ENCODE measurements at places on chromosomes 4 and X.
A peak's percentile ranks its signal among the peaks of the same experiment; 100 is the strongest.

DNA sequence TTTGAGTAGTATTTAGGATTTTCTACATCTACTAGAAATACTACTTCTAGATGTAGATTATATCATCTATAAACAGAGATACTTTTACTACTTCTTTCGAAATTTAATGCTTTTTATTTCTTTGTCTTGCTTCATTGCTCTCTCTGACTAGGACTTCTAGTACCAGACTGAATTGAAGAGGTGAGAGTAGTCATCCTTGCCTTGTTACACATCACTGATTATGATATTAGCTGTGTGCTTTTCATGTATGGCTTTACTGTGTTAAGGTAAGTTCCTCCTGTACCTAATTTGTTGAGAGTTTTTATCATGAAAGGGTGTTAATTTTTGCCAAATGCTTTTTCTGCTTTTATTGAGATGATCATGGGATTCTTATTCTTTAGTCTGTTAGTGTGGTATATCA lies 19.6 kb upstream of the IL2 start:
- no peak for DNase-seq

DNA sequence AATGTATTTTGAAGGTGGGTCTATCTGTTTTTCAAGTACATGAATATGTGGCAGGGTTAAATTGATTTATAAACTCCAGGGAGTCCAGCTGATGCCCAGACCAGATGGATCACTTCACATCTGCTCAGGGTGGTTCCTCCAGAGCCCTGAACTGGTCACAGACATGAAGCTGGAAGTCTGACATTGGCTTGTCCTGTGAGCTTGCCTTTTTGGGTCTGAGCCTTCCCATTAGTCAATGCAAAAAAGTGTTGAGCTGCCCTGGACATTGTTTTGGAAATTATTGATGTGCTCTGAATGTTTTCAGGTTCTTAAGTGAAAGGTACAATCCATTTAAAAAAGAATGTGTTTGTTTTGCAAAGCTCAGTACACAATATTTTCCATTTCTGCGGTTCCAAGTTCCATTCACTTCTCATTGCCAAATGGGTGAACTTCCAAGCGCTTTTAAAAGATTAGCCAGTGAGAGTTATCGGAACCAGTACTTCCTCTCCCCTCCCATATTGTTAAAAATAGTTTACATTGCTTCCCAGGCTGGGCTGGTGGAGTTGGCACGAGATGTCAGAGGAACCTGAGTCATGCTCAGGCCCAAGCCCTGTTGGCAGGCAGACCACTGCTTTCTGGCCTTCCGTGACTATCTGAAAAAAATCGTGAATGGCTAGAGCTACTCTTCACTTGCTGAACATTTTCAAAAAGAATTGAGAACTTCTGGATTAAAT lies 52.1 kb downstream of the PDGFRA start:
- DNase-seq = no peak

DNA sequence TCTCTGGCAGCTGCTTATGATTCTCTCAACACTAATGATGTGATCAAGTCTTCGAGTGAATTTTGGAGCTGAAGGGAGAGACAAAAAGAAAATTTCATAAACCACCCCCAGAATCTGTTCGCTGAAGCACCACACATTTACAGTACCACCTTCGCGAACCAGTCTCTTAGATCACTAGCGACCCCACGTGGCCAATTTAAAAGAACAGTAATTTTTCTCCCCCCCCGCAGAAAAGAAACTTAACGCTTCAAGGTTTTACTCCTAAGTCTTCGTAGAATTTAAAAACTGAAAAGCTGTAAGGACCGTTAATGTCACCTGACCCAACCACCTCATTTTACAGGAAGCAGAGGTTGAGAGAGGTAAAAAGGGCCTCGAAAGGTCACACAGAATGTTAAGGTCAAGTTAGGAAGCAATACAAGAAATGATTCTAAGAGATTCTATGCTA lies 187.5 kb downstream of the QDPR start:
- peak; percentile 51 for DNase-seq

DNA sequence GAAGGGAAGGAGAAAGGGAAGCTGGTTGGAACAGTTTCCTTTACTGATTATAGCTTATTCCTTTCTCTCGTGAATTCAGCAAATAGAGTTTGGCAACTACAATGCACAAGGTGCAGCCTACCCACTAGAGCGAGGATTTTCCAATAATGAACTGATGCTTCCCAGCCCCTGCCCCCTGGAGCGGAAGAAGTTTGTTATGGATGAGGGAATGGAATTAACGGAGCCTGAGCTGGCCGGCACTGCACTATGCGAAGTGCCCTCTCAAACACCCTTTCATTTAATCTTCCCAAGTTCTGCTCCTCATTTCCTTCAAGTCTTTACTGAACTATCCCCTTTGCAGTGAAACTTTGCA lies 42.5 kb upstream of the CBR4 start:
- no peak for DNase-seq

DNA sequence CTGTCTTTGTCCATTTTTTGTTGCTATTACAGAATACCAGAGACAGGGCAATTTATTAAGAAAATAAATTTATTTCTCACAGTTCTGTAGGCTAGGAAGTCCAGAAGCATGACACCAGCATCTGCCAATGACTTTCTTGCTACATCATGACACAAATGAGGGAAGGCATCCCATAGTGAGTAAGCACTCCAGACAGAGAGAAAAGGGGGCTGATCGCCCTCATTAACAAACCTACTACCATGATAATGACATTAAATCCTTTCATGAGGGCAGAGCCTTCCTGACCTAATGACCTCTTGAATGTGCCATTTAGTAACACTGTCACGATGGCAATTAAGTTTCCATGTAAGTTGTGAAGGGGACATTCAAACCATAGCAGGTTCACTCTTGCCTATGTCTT lies 20.1 kb downstream of the CCDC149 start:
- DNase-seq = no peak

DNA sequence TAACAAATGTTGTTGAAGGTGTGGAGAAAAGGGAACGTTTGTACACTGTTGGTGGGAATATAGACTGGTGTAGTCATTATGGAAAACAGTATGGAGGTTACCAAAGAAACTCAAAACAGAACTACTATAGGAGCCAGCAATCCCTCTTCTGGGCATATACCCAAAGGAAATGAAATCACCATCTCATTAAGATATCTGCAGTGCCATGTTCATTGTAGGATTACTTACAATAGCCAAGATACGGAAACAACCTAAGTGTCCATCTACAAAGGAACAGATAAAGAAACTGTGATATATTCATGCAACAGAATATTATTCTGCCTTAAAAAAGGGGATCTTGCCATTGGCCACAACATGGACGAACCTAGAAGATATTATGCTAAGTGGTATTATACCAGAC lies 22.2 kb downstream of the APBB2 start:
- DNase-seq = no peak

DNA sequence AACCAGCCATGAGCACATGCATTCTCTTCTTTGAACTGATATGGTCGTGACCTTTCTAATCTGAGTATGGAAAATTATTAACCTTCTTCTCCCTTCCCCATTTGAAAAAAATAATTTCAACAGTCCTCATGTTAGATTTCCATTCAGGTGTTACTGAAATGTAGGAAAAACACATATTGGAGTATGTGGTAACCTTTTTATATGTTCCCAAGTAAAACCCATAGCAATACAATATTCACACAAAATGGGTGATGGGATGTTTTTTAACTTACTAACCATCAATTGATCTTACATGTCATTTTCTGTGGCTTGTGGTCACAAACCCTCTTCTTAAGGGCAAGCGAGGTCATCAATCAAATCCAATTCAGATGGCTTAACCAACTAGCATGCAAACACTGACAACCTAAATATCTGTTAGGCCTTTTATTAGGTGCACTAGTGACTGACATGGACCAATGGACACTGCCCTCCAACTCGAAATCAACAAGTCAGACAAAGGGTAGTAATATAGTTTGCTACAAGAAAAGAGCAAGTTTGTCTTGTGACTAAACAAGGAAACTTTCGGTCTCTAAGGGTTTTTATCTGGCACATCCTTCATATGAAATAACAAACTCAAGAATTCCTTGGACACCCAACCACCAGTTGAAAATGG lies 74.3 kb downstream of the CAMK2D start:
- DNase-seq = no peak

GRCh38 chr4:107858158-107858742 lies 33.5 kb downstream of the SGMS2 start:
- no peak for DNase-seq

DNA sequence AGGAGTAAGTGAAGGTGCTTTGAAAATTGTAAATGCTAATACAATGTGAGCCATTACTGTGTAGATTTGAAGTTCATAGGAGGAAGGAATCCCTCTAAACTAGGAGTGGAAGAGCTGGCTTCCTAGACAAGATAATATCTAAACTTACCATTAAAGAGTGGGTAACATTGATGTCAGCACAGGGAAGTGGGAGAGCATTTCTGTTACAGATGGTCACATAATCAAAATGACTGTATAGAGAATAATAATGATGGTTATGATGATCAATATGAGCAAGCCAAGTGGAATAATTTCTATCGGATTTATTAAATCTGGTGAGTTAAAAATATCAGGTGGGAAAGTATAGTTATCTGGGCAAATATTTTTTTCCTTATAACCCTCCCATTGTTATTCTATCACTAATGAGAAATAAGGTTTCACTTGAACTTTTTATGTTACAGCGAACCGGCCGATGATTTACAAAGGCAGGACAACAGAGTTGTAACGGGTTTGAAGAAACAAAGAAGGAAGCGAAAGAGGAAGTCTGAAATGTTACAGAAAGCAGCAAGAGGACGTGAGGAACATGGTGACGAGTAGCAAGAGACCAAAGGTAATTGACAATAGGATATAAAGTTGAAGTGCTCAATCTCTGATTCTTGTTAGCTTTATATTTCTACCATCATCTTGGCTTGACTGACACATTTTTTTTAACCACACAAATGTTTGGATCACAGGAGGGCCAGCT lies 43.5 kb downstream of the FMR1NB start:
- DNase-seq = no peak

DNA sequence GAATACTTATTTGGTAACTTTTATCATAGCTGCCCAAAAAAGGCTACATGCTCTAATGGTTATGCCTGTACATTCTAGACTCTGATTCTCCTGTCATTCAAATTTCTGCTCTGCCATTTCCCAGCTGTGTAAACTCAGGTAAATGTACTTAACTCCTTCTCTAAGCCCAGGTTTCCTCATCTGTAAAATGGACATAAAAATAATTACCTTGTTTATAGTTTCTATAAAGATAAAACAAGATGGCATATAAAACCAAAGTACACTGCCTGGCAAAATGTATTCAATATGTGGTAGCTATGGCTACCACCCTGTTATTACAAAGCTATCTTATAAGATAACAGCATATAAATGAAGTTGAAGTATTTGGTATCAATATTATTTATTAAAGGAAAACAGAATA lies 158.8 kb downstream of the PPARGC1A start:
- no peak for DNase-seq

GRCh38 chr4:7532043-7532442 lies 97.3 kb upstream of the PSAPL1 start:
- no peak for DNase-seq

GRCh38 chr4:154982187-154983047 lies 201.3 kb downstream of the RBM46 start:
- peak; percentile 67 for DNase-seq

DNA sequence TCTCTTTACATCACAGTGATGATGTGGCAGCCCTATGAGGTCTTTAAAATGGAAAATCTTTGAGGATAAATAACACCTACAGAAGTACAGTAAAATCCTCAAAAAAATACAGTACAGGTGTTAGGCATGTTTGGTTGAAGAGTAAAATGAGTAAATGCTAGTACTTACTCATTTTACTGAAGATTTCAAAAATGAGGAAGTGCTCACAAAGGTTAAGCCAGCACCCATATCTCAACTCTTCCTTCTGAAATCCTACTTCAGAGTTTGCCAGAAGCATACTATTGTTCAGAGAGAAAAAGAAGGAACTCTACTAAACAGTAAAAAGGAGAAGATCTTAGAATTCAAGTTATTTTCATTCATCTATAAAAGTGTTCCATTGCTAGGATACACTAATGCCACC lies 130.9 kb downstream of the CBR4 start:
- no peak for DNase-seq

GRCh38 chr4:47071901-47072341 lies 40.6 kb downstream of the GABRB1 start:
- no peak for DNase-seq

- DNase-seq = no peak
Measured at GRCh38 chr4:99504804-99505502, 5.9 kb upstream of the C4orf17 start.

- no peak for DNase-seq
Measured at GRCh38 chr4:663046-663437, 11.0 kb downstream of the ATP5ME start.

DNA sequence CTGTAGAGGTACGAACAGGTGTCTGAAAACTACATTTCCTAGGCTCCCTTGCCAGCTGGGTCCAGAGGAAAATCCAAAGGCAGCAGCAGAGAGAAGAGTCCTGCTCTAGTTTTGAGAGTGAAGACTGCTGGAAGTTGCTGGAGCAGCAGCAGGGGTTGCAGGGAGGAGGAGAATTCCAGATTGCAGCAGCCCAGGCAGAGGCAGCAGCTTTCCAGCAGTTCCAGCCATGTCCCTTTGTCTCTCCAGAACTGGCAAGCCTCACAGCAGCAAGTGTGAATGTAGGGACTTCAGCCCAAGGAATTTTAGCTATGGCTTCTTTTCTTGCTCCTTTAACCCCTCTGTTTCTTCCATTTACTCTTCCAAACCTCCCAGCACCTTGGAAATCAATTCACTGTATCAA lies 24.1 kb upstream of the STIM2 start:
- no peak for DNase-seq

- DNase-seq = no peak
Measured at GRCh38 chr4:1869530-1870327, 1.5 kb upstream of the NSD2 start.

- no peak for DNase-seq
Measured at GRCh38 chr4:168555437-168555836, 58.6 kb downstream of the PALLD start.

DNA sequence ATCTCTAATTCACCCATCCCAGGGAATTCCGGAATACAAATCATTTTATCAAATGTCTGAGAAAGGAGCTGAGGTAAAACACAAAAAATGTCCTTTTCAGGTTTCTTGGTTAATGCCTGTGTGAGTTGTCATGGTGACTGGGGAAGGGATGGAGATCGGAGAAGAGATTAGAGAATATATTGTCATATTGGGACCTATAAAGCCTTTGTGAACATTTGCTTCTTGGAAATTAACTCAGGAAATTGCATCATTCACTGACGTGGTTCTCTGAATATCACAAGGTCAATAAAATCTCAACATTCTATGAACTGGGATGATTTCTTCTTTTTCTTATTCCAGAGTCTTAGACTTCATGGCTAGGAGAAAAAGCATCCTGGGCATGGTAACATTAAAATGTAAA lies 174.8 kb upstream of the GLRA2 start:
- DNase-seq = no peak

DNA sequence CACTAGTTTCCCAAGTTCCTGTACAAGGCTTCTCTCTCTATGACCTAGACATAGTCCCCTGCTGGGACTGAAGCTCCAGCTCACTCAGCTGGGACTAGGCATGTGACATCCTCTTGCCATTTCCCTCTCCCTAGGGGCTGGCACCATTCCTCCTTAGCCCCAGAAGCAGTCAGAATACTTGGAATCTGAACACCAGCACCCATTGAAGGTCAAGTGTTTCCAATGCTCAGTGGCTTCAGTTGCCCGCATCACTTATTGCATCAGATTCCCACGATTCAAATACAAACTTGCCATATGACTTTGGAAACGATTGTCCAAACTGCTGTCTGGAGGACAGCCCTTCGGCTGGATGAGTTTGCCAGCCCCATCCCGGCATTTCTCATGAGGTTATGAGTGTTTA lies 65.5 kb upstream of the HOPX start:
- no peak for DNase-seq
